ENCODE measurements at places on chromosomes 7 and 10.
A peak's percentile ranks its signal among the peaks of the same experiment; 100 is the strongest.

- DNase-seq: no peak
Observed at GRCh38 chr10:810351-810846, 120.9 kb upstream of the DIP2C start.

DNA sequence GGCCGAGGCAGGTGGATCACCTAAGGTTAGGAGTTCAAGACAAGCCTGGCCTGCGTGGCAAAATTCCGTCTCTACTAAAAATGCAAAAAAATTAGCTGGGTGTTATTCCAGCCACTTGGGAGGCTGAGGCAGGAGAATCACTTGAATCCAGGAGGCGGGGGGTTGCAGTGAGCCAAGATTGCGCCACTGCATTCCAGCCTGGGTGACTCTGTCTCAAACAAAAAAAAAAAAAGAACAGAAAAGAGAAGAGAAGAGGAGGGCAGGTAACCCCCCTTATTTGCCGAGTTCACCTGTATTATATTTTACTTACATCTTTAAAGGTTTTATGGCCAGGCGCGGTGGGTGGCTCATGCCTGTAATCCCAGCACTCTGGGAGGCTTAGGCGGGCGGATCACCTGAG, 91.7 kb downstream of the RNF216 start:
- no peak for DNase-seq

- DNase-seq: no peak
Observed at GRCh38 chr10:64626924-64627323, 1105.7 kb downstream of the REEP3 start.

GRCh38 chr7:75920431-75921161, 5.6 kb downstream of the POR start:
- DNase-seq: no peak

DNA sequence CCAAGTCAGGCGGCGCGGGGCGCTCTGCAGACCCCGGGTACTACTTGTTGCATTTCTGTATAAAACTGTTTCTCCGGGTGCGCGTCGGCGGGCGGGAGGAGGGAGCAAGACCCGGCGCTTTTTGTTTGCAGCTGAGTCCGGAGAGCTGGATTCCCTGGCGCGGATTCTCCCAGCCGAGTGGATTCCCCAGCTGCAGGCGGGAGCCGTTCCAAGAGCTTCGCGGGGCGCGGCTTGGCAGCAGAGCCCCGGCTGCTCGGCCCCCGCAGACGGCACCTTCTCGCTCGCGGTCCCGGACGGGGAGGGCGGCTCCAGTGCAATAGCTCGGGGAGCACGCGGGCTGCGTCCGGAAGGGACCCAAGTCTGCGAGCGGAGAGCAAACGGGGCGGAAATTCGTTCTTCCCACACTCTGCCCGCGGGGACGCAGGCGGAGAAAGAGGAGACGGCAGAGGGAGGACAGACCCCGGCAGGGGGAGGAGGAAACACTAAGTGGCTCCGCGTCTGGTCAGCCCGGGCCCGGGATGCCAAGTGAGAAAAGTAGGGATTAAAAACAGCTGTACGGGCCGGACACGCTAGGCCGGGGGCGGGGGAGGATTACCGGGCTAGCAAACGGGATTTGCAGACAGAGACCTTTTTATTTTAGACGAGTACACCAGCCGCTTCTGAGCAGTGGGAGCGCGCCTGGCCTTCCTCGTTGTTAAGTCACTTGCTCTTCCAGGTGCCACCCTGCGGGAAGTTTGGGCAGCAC, at the start of gene TRIL:
Gene TRIL (minus strand): TSS at position 96 of the 745 bp plus-strand sequence. CDS start 284 bp downstream, outside the sequence.
- DNase-seq: peak; percentile 95

- no peak for DNase-seq
Observed at GRCh38 chr7:93843260-93843659, 47.3 kb downstream of the TFPI2 start.

- DNase-seq: no peak
Observed at GRCh38 chr7:68865351-68866199, 732.7 kb upstream of the AUTS2 start.

DNA sequence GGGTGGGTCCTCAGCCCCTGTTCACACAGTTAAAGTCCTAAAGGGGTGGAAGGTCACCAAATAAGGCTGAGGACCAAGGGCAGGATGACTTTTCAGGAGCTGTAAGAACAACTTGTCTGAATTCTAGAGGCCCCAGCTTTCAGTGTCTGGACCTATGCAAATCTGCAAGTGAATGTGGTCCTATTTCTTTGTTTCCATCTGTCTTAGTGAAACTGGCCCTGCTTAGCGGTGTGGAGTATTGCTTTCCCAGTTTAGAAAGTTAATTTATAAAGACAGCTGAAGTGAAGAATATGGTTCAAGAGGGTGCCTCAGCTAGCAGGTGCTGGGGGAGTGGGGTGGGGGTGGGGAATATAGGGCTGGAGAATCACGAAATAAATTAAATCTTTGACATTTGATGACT, 40.1 kb downstream of the HHEX start:
- DNase-seq: no peak
